Esophagus muscularis mucosa (tissue), 4 donors: ENCODE measurements at places on chromosomes 13 and 19. TPM values are rescaled to one million over a fixed set of nuclear protein-coding genes. Genes with fewer than 3 reads are reported as not detected.

- no peak for DNase-seq
Measured at GRCh38 chr19:55678121-55678671, 3.2 kb downstream of the EPN1 start.

The LRRC8E gene
- 0.33 TPM for total RNA-seq

GRCh38 chr13:24115671-24116070 is 44.8 kb upstream of the SPATA13 start:
- no peak for DNase-seq

GRCh38 chr13:114080739-114081561 is 51.5 kb downstream of the RASA3 start:
- DNase-seq, result no peak

- no peak for DNase-seq
Measured at GRCh38 chr13:84661718-84662117, 779.4 kb upstream of the SLITRK1 start.

The GPR18 gene
- not detected for total RNA-seq

DNA sequence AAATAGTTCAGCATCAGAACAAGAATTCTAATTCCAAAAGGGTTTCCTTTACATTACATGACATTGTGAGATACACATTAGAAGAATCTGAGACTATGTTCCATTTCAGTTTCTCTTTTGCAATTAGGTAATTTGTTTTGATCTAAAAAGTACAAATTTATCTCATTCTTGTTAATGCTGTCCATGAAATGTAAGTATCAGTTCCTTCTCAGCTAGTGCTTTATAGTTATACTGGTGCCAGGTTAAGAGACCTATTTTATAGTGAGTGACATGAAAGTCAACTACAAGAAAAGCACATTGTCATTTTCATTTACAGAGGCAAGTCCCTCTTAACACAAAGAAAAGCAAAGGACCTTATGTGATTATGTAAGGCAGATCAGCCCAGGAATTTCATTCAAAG is 43.9 kb downstream of the RCBTB2 start:
- DNase-seq, result no peak

DNA sequence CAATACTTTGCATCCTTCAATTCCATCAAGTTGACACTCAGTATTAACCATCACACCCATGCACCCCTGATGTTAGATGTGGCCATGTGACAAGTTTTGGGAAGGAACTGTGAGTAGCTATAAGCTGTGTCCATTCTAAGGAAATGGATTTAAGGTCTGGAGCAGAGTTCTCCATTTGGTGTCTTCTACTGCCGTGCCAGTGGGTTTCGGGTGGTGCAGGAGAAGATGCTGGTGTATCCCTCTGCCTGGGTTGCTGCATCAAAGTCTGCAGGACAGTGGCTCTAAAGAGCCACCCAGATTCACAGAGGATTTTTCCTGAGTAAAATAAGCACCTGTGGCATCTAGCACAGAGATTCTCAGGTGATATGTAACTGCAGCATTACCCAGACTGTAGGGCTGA is 105.7 kb upstream of the IRS2 start:
- peak; percentile 86 for DNase-seq

- DNase-seq, result no peak
Measured at GRCh38 chr13:109699628-109700071, 86.7 kb downstream of the IRS2 start.

- DNase-seq, result no peak
Measured at GRCh38 chr13:38693641-38694040, 6.8 kb downstream of the FREM2 start.

GRCh38 chr19:45464852-45465441 is 2.8 kb upstream of the FOSB start:
- DNase-seq, result no peak

The KLF5 gene
- 8.3 TPM for total RNA-seq

- no peak for DNase-seq
Measured at GRCh38 chr13:35992964-35993363, 138.2 kb downstream of the DCLK1 start.

The PLIN4 gene
- total RNA-seq, result 79.3 TPM

DNA sequence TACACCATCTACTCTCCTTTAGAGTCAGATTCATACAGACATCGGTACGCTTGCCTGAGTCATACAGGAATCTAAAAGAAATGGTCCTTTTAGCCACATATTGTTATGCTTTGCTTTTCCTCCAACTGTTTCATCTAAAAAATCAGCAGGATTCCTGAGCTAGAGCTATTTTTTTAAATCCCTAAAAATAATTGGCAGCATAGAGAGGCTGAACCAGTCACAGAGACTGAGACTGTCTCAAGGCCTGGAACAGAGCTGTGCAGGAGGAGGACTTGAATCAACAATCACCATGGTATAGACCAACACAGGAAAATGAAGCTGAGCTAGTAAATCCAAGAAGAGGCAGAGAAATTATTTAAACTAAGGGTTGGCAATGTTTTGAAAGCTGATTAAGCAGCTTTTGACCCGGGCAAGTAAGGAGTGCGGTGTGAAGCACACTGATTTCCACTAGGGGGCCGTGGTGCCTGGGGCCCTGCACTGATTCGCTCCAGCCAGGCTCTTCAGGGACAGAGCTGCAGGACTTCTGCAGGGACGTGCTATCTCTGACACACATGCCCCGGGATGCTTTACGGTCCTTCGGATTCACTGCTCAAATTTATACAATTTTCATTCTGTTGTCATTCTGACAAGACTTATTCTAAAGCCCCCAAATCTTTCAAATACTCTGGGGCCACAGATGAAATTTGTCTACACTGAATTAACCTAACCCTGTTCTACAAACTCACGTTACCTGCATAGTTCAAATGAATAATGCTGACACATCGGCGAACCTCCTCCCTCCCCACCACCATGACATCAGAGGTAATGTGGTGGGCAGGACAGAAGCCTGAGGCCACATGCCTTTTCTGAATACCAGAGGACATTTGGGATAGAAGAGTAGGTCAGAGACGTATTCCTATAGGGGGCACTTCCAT is 87.6 kb upstream of the SLC15A1 start:
- no peak for DNase-seq

DNA sequence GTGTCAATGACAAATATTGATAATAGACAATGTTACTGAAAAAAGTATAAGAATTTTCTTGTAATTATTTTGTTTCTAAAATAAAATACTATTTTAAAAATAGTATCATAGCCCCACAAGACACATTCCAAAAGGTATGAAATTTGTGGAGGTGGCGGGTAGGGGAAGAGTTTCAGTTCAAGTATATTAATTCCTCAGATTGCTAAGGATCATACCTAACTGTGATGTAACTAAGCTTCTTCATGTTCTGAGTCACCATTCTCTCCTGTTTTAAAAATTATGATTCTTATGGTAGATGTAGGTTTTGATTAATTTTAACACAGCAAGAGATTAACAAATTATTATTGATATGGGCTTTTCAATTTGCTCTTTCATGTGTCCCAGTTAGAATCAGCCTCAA is 61.3 kb downstream of the MYO16 start:
- no peak for DNase-seq

The ZBTB32 gene
- total RNA-seq, result not detected

GRCh38 chr13:98944336-98944735 is 33.5 kb downstream of the DOCK9 start:
- no peak for DNase-seq

- no peak for DNase-seq
Measured at GRCh38 chr13:108984251-108984920, 355.0 kb downstream of the MYO16 start.

GRCh38 chr19:6925801-6926751 is 38.7 kb downstream of the ADGRE1 start:
- no peak for DNase-seq

The ZNF793 gene
- 5.8 TPM for total RNA-seq

The VAV1 gene
- 2.9 TPM for total RNA-seq

GRCh38 chr19:41531438-41532311 is 44.3 kb upstream of the CEACAM21 start:
- peak; percentile 93 for DNase-seq

- DNase-seq, result no peak
Measured at GRCh38 chr19:3142781-3143337, 7.0 kb downstream of the GNA15 start.

The CYP2A6 gene
- total RNA-seq, result not detected

- no peak for DNase-seq
Measured at GRCh38 chr13:30780338-30780981, 45.1 kb downstream of the ALOX5AP start.

DNA sequence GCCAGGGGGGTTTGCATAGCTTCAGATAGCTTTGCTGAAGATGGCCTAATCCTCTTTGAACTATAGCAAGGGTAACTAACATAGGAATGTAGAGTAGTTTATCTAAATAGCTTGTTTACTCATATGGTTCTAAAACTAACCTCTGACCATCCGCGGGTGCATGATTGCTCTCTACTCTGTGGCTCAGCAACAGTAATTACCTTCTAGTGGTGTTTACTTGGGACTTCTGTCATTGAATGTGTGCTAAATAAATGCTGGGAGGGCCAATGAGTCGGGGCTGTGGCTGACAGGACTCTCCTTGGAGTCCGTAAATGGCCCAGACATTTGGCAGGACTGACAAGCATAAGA is 1461.9 kb downstream of the UQCRFS1 start:
- peak; percentile 53 for DNase-seq

The PABPC3 gene
- under 0.01 TPM for total RNA-seq

DNA sequence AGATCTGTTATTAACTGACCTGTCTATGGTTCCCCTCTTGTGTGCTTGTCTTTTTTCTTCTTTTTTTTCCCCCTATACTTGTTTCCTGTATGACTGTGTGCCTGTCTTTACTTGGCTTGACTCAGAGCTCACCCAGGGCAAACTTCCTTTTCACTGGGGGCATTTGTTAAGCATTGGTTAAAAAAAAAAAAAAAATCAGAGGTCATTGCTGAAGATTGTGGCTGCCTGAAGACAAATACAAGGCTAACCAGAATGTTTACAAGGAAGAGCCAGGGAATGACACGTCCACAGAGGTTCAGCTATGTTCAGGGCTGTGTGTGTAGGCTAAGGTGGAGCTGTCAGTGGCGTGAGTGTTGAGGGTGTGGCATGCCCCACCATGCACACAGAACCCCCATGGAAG is 47.1 kb downstream of the LNX2 start:
- no peak for DNase-seq

DNA sequence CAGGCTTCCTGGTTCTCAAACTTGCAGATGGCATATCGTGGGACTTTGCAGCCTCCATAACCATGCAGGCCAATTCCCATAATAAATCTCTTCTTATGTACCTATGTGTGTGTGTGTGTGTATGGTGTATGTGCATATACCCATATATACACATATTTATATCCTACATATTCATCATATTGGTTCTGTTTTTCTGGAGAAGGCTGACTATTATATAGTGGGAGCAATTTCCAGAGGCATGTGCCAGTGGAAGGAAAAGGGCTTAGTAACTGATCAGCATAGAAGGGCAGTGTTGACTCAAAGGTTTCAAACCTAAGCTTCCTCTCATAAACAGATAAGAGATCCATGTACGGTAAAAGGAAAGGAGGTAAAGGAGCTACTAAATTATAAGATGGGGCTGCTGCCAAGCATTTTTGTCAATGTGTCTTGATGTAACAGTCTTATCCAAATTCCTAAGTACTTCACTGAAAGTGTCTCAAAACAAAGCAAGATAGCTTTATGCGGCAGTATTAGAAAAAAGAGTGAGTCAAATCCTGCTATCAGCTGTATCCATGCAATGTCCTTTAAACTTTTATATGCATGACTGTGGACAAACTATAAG is 432.1 kb downstream of the TBC1D4 start:
- DNase-seq, result no peak

- no peak for DNase-seq
Measured at GRCh38 chr13:21948769-21949474, 278.0 kb downstream of the FGF9 start.

- DNase-seq, result no peak
Measured at GRCh38 chr13:99548448-99548847, 47.2 kb downstream of the TM9SF2 start.

DNA sequence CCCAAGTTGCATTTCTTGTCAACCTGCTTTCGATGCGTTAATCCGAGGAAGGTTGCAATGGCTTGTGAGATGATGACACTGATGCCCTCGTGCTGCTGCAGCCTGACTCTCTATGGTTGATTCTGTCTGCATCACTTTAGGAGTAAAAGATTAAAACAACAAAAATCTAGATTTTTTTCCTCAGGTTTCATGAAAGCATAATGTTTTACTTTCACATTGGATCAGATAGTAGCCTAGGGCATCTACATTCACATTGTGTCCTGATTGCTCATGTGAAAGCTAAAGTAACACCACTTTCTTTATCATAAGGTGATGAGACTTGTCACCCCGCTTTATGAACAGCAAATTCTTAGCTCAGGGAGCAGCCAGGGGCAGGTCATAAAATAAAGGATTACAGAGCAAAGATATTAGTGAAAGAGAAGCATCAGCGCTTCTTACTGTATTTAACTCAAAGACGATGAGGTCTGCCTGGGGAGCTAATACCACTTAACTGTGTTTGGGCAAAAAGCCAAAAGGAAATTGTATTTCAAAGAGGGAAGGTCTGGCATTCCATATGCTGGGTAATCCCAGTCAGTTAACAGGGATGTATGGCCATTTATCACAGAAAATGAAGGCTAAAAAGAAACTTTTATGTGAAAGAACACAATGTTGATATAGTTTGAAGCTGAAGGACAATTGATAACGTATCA is 270.5 kb downstream of the GPC6 start:
- DNase-seq, result no peak

The CACNG7 gene
- total RNA-seq, result 1.2 TPM

The AP2S1 gene
- 70.7 TPM for total RNA-seq

DNA sequence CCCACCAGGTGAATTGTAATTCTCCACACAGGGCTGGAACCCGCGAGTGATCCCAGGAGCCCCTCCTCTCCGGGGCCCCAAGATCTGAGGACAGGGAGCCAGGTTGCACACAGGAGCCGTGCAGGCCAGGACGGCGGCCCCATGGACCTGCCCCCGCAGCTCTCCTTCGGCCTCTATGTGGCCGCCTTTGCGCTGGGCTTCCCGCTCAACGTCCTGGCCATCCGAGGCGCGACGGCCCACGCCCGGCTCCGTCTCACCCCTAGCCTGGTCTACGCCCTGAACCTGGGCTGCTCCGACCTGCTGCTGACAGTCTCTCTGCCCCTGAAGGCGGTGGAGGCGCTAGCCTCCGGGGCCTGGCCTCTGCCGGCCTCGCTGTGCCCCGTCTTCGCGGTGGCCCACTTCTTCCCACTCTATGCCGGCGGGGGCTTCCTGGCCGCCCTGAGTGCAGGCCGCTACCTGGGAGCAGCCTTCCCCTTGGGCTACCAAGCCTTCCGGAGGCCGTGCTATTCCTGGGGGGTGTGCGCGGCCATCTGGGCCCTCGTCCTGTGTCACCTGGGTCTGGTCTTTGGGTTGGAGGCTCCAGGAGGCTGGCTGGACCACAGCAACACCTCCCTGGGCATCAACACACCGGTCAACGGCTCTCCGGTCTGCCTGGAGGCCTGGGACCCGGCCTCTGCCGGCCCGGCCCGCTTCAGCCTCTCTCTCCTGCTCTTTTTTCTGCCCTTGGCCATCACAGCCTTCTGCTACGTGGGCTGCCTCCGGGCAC is 3.9 kb downstream of the FFAR1 start:
- no peak for DNase-seq

- DNase-seq, result no peak
Measured at GRCh38 chr13:54591540-54591939, 1562.9 kb downstream of the OLFM4 start.

- no peak for DNase-seq
Measured at GRCh38 chr13:28637714-28638355, 21.1 kb upstream of the POMP start.
